ENCODE measurements at places on chromosomes 4 and X. TPM values are rescaled to one million over a fixed set of nuclear protein-coding genes. Genes with fewer than 3 reads are reported as not detected.

The DDX53 gene
- not detected for total RNA-seq

The PAGE2 gene
- total RNA-seq, result not detected

The UGT2A3 gene
- not detected for total RNA-seq

The SPANXC gene
- not detected for total RNA-seq

The BEX5 gene
- 3.0 TPM for total RNA-seq

The HAND2 gene
- not detected for total RNA-seq

The DMRTC1 gene
- not detected for total RNA-seq

The ITGB1BP2 gene
- total RNA-seq, result 1.6 TPM

The DNAAF6 gene
- total RNA-seq, result not detected
